ENCODE measurements at places on chromosomes 3 and 15.

GRCh38 chr15:78841376-78841706 is 30.1 kb upstream of the ADAMTS7 start:
- DNase-seq, result no peak

DNA sequence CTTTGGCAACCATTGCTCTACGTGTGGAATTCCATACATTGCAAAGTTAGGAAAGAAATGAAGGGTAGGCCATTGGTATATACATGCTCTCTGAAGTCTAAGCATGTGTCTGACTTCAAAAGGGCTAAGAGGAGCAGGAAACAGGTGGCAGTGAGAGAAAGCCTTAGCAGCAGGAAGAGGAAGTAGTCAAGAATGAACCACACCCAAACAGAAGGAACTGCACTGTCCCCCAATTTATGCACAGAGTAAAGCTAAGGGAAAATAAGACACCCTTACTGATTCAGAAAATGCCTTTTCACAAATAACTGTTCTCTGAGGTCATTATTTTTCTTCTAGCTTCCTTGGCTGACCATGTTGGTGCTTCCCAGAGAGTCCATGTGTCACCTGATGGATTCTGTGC is 575.4 kb downstream of the NTRK3 start:
- no peak for DNase-seq

- peak; percentile 32 for DNase-seq
Observed at GRCh38 chr15:44713006-44713966, 2.0 kb downstream of the B2M start.

GRCh38 chr15:75051191-75051608 is 27.8 kb downstream of the PPCDC start:
- DNase-seq, result no peak

DNA sequence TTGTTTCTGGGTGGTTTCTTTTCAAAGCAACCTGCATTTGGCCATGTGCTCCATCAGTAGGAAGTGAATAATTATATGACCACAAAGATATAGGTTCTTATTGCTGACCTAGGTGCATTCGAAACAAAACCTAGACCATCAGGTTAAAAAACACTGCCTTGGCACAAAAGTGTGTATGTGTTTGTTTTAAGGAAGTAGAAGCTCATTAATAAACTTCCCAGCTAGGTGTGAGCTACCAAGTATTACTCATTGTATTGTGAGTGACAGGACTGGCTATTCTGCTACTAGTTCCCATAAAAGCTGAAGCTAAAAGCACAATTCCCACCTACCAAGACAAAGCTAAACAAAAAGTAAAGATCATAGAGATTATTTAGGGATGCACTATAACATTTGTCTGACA is 168.2 kb downstream of the TP63 start:
- DNase-seq, result no peak

GRCh38 chr3:49703443-49703927 is 14.1 kb downstream of the RNF123 start:
- peak; percentile 92 for DNase-seq

GRCh38 chr3:73653877-73654276 is 29.1 kb upstream of the PDZRN3 start:
- peak; percentile 17 for DNase-seq

DNA sequence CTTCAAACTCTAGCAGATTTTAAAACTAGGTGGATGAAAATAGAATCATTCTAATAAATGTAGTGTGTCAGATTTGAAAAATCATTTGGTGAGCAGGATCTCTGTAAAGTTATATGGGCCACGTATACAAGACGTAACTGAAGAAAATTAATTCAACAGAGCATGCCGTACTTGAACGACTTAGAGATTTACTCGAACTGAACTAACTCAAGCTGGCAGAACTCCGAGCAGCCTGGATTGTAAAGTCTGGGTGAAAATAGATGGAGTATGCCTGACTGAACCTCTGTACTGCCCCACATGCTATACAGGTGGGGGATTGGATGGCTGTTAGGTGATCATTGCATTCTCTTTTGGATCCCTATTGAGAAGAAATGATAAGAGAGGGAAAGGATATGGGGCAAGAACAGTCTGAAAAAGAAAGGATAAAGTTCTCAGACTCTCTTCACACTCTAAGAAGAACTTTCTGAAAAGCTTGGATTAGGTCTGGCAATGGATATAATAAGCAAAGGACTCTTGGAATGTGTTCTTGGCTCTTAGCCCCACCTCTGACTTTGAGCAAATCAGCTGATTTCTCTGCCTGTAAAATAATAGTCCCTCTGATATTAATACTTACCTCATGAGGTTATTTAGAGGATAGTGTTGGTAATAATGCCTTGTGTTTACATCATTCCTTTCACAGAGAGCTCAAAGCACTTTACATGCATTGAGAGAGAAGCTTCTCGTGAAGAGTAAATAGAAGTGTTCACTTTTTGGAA is 147.5 kb downstream of the FILIP1L start:
- peak; percentile 34 for DNase-seq

- no peak for DNase-seq
Observed at GRCh38 chr3:11953350-11953749, 50.8 kb upstream of the SYN2 start.

- no peak for DNase-seq
Observed at GRCh38 chr15:99399061-99399460, 147.8 kb downstream of the LRRC28 start.

DNA sequence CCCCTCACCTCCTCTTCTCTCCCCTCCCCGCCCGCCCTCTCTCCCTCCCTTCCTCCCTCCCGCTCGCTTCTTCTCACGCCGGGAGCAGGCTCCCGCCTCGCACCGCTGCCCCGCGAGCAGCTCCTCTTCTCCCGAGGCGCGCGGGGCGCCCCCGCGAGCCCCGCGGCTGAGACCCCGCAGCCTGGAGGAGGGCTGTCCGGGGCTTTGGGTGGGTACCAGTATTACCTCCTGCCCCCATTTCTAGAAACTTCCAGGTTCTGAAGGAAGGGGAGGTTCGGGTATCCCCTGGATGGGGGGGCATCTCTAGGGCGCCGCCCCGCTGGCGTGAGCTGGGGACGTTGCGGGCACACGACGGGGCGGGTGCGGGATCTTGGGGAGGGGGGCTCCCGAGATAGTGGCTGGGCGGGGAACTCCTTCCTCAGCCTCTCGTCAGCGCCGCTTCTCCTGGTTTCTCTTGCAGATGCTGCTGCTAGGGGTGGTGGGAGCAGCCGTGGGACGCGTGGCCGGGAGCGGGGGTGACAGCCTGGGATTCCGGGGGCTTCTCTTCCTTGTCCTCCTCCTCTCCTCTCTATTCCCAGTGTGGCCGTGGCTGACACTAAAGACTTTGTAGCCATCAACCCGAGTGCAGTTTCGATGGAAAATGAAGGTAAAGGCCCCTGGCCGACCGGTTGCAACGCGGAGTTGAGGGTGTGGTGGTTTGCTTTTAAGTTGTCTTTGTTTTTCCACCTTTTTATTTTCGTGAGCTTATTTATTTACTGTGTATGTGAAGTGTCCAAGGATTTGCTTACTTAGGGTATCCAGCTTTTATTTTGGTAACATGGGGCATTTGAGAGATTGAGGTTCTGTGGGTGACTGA is 474 bp downstream of the ATP2C1 start:
- peak; percentile 43 for DNase-seq

DNA sequence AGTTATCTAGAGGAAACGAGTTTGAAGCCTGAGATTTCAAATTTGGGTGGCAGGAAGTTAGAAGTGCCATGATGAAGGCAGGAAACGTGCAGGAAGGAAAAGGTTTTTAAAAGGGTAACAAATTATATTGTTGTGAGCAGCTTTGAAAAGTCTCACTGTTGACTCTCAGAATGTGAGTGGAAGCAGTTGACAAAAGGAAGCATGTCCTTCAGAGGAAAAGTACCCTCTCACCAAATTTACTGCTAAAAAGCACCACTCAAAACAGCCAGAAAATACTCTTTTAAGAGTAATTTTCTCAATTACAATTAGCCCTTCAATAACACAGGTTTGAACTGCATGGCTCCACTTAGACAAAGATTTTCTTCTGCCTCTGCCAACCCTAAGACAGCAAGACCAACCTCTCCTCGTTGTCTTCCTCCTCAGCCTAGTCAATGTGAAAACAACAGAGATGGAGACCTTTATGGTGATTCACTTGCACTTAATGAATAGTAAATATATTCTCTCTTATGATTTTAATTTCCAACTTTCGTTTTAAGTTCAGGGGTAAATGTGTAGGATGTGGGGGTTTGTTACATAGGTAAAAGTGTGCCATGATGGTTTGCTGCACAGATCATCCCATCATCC is 117.1 kb upstream of the LIPC start:
- no peak for DNase-seq

DNA sequence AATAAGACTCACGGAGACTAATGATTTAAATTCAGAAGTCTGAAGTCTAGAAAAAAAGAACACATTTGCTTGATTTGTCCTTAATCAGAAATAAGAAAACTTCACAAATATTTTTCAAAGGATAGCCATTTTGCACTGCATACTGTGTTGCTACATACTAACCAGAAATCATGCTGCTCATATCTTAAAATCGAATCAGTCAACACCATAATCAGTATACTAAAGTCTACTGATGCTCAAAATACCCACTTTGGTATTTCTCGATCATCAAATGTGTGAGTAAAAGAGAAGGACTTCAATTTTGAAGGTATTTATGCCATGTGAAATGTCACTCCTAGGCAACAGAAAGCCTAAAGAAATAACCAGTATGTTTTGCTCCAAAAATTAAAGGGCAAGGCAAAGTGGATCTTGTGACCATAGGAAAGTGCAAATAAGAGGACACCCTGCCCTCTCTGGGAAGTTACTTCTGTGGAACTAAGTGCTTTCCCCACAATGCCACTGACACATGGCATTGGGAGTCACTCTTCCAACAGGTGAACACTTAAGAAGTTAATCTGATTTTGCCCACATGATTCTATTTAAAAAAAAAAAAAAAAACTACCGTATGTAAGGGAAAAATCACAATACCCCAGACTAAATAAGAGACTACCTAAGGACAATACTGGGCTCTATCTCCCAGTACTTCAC is 2.7 kb downstream of the LRIG1 start:
- DNase-seq, result no peak

GRCh38 chr3:16538507-16538906 is 25.0 kb upstream of the RFTN1 start:
- no peak for DNase-seq

DNA sequence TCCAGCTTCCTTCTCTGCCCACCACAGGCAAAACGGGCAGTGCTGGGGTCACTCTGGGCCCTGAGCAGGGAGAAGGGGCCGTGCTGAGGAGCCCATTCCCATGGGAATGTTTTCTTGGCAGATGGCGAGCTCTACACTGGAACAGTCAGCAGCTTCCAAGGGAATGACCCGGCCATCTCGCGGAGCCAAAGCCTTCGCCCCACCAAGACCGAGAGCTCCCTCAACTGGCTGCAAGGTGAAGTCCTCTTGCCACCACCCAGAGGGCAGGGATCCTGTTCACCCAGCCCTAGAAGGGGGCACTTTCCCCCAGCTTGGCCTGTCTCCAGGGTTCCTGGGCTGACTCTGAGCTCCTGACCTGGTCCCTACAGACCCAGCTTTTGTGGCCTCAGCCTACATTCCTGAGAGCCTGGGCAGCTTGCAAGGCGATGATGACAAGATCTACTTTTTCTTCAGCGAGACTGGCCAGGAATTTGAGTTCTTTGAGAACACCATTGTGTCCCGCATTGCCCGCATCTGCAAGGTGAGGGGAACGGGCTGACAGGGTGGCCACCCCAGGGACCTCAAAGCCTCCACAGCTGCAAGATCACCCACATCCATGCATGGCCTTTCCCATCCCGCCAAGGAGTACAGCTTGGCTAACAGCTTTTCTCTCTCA is 12.4 kb downstream of the CIB1 start:
- peak; percentile 95 for DNase-seq

DNA sequence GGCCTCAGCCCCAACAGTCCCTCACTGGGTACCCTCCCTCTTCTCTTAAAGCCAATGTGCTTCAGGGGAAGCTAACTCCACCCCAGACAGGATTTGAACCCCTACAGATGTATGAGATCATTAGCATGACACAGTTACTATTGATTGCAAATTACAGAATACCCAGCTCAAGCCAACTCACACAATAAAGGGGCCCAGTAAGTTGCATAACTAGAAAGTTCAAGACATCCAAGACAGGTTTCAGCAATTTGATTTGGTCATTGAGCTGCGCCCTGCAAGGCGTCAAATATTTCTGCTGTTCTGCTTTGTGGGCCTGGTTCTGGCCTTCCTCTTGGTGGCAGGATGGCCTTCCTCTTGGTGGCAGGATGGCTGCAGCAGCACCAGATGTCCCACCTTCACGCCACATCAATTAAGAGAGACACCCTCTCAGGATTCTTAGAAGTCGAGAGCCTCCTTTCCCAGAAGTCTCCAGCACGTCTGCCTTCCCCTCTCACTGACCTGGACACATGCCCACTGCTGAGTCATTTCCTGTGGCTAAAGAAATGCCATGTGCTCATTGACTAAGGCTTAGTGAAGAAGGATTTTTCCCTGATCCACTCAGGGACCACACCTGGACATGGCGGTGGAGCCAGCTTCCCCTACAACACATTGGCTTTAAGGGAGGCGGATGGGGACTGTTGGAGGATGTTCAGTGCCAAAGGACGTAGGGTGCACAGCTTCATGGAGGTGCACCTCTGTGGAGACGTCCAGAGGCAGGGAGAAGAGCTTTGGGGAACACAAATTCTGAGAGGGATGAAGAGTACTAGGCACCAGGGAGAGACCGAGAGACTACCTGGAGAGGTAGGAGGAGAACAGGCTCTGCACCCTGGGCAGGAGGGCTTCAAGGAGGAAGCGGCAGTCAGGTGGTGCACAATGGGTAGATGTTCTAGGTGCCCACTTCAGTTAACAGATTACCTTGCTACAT is 49.1 kb downstream of the DNASE1L3 start:
- DNase-seq, result peak; percentile 86

GRCh38 chr3:50571486-50571885 is 2.2 kb downstream of the HEMK1 start:
- DNase-seq, result no peak

- peak; percentile 59 for DNase-seq
Observed at GRCh38 chr15:73781038-73781925, 28.1 kb upstream of the INSYN1 start.

DNA sequence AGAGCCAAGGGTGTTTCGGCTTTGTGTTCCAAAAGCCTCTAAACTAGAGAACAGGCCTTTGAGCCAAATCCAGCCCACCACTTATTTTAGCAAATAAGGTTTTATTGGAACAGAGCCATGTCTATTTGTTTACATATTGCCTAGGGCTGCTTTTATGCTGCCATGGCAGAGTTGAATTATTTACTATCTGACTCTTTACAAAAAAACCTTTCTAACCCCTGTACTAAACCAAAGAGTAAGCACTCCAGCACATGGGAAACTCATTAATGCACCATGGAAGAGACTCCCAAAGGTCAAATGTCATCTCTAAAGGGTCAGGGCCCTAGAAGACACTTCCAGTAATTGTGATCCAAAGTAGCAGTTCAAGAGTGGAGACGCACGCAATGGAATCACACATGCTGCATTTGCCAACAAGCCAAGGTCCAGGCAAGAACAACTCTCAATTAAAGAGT is 22.3 kb downstream of the OSBPL10 start:
- DNase-seq, result no peak

DNA sequence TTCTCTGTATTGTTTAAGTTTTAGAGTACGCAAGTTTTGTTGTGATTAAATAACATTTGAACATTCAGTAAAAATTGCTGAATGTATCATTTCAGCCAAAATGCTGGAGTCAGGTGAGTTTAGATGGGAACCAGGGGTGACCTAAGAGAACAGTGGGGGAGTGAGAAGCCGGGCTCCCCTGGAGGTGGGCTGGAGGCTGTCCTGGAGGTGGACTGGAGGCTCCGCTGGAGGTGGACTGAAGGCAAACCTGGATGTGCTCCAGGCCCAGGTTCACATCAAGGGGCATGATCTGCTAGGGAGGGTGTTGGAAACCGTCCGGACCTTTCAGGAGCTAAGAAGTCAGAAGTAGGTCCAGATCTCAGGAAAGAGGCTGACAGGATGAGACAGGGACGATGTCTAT is 23.7 kb downstream of the DNAJB8 start:
- no peak for DNase-seq

GRCh38 chr3:16998236-16998923 is 113.6 kb downstream of the PLCL2 start:
- DNase-seq, result no peak

Measured in AG20443 (cell line).